Activated naive CD4-positive, alpha-beta T cell treated with anti-CD3 and anti-CD28 coated beads, Interleukin-2, amount 50 U/mL, for 16 hours (primary cell): ENCODE measurements at places on chromosomes 1 and 21.

DNA sequence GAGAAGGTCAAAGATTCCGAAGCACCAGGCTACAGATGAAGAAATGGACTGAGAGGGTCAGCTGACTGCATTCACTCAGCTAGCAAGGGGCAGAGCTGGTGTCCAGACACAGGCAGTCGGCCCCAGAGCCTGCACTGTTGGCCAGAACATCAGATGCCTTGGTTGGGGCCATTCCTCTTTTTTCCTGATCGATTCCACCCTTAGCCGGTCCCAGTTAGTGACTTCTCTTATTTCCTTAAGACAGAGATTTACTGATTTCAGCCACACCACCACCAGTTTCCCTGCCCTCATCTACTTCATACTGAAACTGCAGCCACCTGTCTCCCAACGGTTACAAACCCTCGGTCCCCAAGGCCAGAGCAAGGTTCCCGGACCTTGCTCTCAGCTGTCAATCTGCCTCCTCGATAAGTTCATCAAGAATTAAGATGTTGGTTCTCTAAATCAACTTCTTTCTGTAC is 11.5 kb downstream of the CD58 start:
- DNase-seq, result no peak

DNA sequence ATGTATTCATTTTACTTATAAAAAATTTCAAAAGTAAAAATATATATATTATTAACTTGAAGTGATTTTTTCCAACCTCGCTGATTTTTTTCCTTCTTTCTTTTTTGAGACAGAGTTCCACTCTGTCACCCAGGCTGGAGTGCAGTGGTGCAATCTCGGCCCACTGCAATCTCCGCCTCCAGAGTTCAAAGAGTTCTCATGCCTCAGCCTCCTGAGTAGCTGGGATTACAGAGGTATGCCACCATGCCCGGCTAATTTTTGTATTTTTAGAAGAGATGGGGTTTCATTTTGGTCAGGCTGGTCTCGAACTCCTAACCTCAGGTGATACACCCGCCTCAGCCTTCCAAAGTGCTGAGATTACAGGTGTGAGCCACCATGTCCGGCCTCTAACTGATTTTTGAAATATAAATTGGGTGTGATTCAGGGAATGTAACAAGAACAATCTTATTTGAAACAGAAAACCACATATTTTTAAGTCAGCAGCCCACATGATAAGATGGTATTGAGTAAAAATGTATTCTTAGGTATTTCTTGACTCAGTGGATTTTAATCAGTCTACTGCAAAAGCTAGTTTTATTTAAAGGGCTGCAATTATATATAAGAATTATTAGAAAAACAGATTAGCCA is 30.0 kb downstream of the ZBTB8B start:
- no peak for DNase-seq

DNA sequence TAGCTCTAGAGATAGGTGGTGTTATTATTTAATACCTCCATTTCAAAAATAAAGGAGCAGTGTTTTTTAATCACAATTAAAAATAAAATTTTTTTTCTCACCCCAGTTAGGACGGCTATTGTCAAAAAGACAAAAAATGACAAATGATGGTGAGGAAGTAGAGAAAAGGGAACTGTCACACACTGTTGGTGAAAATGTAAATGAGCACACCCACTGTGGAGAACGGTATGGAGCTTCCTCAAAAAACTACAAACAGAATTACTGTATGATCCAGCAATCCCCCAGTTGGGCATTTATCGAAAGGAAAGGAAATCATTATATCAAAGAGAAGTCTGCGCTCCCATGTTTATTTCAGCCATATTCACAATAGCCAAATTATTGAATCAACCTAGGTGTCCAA is 148.7 kb upstream of the NR5A2 start:
- DNase-seq, result no peak

GRCh38 chr1:186461014-186461413 is at the start of gene PDC:
Gene PDC (minus strand): TSS chr1:186461114. CDS start chr1:186449459, 11,655 bp downstream.
- no peak for DNase-seq

- no peak for DNase-seq
Observed at GRCh38 chr1:59261537-59261936, 35.4 kb upstream of the FGGY start.

- no peak for DNase-seq
Observed at GRCh38 chr21:29582855-29583254, 284.1 kb downstream of the BACH1 start.

DNA sequence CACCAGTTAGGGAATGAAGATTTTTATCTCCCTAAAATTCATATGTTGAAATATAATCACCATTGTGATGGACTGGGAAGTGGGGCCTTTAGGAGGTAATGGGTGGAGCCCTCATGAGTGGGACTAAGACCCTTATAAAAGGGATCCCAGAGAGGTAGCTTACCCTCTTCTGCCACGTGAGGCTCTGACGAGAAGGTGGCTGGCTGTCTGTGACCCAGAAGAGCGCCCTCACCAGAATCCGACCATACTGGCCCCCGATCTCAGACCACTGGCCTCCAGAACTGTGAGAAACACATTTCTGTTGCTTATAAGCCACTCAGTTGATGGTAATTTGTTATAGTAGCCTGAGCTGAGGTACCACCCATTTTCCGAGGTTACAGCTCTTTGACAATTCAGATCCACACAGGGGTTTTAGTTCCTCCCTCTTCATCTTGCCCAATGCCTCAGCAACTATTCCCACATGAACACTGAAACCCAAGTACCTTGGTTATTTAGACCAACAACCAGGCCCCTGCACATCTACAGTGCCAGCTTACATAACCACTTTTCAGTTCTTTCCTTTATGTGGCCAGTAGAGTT is 27.6 kb upstream of the HUNK start:
- no peak for DNase-seq

GRCh38 chr1:160078512-160079195 is 2.7 kb upstream of the KCNJ9 start:
- peak; percentile 61 for DNase-seq

DNA sequence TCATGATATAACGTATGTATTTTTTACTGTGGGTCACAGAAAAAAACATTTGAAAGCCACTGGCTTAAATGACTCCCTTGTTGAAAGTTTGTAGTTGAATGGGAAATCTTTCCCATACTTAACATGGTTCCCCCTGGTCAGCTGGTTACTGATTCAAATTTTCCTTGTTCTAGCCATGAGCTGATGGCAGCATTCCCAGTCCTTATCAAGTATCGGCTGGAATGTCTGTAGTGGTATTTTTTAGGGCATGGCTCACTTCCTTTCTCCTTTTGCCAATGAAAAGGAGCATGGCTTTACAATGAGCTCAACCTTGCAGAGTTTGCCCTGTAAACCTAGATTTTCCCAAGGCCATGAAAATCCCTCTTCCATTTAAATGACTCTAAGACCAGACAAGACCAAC is 55.7 kb downstream of the GIPC2 start:
- DNase-seq, result no peak

DNA sequence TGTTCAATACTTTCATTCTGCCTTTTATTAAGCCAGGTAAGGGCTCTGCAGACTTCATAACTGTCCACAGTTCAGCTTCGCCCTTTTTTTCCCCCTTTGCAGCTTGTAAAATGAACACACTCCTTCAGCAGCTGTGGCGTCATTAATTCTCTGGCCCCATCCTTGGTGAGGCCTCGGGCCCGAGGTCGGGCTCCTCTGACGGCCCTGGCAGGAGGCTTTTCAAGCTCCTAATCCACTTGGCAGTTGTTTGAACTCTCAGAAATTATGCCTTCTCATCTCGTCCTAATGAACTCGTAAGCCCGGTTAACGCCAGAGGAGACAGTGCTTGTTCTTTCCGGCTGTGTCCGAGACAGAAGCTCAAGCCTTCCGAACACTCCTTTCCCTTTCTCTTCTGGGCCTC is 18.1 kb upstream of the EPHA8 start:
- DNase-seq, result no peak

GRCh38 chr1:96825950-96826576 is 104.5 kb downstream of the PTBP2 start:
- no peak for DNase-seq

- no peak for DNase-seq
Observed at GRCh38 chr1:66211521-66211920, 322.4 kb upstream of the SGIP1 start.

DNA sequence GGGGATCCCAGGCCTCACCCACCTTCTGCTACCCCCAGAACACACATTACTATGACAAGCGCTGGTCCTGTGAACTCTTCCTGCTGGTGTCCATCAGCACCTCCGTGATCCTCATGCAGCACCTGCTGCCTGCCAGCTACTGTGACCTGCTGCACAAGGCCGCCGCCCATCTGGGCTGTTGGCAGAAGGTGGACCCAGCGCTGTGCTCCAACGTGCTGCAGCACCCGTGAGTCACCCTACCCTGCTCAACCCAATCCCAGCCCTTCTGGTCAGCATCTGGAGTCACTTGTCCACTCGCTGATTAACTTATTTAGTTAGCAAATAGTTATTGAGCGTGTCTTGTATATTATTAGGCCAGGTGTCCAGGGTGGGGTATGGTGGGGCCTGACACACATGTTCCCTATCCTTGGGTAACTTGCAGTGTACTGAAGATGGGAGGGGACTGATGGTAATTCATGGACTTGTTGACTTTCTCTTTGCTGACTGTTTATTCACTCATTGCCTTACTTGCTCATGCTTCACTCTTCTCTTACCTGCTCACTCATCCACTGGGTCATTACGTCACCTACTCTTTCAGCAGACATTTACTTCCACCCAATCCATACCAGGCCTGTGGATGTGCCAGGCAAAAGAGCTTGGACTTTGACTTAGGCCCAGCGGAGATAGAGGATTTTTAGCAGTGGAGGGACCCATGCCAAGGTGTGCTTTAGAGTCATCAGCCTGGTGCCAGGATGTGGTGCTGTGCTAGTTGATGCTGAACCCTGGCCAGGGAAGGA is 12.9 kb upstream of the KPNA6 start:
- DNase-seq, result no peak

DNA sequence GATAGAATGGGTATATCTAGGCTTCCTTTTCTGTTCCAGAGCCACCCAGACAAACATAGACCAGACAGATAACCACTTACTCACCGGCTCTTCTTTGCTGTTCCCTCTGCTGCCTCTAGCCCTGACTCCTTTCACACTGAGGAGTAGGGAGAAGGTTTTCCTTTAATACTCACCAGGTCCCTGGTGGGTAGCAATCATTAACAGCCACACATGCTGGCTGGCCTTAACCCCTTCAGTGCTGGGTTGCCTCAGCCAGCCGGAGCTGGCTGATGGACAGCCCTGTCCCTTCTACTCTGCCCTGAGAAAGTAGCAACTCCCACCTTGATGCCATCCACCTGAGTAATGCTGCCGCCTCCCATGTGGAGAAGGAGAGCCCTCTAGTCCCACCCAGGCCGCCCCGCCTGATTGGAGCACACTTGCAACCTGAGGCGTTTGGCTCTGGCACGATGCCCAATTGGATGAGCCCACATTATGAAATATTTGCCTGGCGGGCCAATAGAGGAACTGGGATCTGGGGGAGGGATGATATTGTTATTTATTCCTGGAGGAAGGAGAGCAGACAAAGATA is 71.6 kb downstream of the PLEKHA6 start:
- no peak for DNase-seq

DNA sequence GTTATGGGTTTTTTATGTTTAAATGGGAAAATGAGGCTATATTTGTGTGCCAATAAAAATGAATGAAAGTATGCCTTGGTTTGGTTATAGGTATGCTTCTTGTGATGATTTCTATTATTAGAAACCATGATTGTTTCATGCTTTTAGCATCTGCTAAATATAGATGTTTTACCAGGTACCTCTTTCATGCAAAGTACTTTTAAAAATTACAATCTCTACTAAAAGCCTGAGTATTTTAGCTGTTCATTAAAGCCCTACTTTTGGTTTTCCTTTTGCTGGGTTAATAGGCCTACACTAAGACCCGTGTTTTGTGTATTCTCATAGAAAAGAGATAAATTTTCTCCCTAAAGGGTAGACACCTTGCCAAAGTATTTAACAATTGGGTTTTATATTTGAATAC is 32.0 kb downstream of the MTF2 start:
- DNase-seq, result no peak

- DNase-seq, result no peak
Observed at GRCh38 chr1:95850763-95851162, 616.8 kb downstream of the RWDD3 start.

DNA sequence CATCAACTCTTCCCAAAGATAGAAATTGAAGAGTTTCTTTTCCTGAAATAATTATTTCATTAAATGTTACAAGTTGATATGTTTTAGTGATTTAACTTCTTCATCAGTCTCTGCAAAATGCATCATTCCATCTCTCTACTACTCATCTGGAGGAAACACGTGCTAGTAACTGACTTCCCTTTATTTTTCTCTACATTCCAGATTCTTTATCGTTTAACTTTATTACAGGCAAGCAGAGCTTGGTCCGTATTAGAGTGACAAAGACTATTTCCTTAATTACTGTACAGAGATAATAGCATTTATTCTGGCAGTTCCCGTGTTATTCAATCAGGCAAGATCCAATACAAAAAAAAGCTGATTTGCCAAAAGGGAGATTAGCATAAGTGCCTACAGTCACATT is 88.6 kb downstream of the TM2D1 start:
- no peak for DNase-seq

- DNase-seq, result no peak
Observed at GRCh38 chr21:27805696-27806095, 838.8 kb upstream of the ADAMTS5 start.

GRCh38 chr1:54559111-54559548 is 11.1 kb downstream of the ACOT11 start:
- DNase-seq, result no peak

DNA sequence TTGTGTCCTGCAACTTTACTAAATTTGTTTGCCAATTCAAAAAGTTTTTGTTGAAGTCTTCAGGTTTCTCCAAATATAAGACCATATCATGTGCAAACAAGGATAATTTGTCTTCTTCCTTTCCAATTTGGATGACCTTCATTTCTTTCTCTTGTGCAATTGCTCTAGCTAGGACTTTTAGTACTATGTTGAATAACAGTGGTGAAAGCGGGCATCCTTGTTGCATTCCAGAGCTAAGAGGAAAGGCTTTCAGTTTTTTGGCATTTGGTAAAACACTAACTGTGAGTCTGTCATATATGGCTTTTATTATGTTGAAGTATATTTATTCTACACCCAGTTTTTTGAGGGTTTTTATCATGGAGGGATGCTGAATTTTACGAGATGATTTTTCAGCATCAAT is 630.0 kb upstream of the ADGRL2 start:
- no peak for DNase-seq

DNA sequence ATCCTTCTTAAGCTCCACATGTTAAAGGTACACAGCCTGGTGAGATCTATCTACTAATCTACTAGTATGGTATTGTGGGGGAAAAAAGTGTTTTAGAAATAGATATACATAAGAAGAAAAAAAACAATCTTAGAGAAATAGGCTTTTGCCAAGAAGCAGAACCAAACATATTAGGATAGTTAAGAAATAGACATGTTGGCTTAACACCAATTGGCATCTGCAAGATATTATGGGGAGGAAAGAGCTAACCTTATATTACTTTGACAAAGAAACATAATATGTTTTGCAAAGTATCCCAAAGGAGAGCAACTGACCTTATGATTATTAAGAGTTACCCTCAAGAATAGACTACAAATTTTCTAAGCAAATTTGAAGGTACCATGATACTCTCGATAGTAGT is 202.9 kb downstream of the BRINP3 start:
- DNase-seq, result no peak
